ENCODE measurements at places on chromosomes 3 and 15. TPM values are rescaled to one million over a fixed set of nuclear protein-coding genes. Genes with fewer than 3 reads are reported as not detected.

DNA sequence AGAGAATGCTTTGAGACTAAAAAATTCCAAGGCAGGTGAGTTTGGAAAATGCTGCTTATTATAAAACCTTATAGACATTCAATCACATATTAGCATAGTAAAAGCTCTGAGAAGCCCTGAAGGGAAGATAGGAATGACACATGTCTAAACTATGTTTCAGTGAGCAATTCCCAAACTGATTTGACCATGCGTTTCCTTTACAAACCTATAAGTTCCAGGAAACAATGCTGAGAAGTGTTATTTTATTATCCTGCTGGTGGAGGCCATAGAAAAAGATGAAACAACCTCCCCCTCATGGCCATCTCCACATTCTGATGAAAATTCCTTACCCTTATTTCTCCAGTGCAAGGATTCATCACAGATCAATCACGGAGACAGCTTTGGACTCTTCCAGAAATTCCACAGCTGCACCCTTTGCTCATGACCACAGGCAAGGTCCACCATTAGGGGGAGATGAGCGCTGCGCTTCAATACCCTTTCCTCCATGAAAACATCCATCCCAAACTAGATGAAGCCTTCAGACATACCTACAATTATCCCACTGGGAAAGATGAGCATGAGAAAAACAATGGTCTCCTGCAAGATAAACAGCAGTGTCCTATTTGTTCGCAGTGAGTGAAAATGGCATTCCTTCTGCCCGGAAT lies 372.1 kb downstream of the MAGI1 start:
- no peak for DNase-seq

TMEM212 gene
- total RNA-seq = not detected

GRCh38 chr3:127678315-127678599 lies 5.5 kb downstream of the ABTB1 start:
- no peak for DNase-seq

- no peak for DNase-seq
Measured at GRCh38 chr3:11544412-11545181, 99.1 kb downstream of the VGLL4 start.

TMCO5A gene
- not detected for total RNA-seq
